ENCODE measurements at places on chromosomes 12 and 14.
A peak's percentile ranks its signal among the peaks of the same experiment; 100 is the strongest.

DNA sequence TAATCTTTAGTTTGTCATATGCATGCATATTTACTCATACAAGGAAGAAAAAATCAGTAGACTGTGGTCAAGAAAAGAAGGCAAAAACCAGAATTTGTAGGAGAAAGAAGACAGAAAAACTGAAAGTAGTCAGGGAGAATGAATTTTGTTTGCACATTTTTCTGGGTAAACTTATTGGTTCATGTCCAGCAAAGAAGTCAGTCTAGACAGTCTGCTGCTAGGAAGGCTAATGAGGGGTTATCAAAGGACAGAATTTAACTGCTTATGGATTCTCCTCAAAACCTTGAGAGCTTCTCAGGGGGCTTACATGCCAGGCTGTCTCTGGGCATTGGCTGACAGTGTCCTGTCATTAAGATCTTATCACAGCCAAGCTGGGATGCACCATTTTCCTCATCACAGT lies 293.9 kb downstream of the RPAP3 start:
- DNase-seq = no peak

- no peak for DNase-seq
These were observed 10.8 kb downstream of the ERH start for GRCh38 chr14:69387311-69387710.

DNA sequence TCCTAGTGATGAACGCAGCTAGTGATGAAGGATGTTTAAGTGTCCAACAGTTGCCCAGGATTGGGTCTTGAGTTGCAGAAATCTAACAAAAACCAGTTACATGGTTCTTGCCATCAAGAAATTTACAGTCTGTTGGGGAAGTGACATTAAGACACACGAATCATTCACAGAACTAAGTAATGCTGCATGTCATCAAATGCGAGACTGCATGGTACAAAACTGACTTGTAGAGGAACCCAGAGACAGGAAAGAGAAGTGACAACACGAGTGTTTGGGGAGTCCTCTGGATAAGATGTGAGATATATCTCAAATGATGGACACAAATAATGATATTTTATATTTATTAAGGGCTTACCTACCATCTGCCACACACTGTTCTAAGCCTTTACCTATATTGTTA lies 6.1 kb upstream of the SYNE3 start:
- DNase-seq = peak; percentile 36

DNA sequence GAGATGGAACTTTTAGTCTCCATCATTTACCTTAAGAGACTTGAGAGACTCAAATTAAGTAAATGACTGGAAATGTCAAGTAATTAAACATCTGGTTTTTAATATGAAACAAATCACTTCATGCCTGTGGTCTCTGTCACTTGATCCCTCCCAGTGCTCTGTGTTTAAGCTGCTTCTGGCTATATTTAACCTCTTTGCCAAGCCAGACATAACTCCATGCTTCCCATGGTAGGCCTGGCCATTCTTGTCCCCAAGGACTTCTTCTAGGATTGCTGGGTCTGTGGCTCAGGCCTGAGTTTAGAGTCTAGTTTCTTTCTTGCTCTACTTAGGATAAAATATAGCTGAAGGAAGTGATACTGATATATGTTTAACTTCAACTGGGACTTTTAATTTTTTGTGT lies 1013.6 kb downstream of the FLRT2 start:
- DNase-seq = no peak

DNA sequence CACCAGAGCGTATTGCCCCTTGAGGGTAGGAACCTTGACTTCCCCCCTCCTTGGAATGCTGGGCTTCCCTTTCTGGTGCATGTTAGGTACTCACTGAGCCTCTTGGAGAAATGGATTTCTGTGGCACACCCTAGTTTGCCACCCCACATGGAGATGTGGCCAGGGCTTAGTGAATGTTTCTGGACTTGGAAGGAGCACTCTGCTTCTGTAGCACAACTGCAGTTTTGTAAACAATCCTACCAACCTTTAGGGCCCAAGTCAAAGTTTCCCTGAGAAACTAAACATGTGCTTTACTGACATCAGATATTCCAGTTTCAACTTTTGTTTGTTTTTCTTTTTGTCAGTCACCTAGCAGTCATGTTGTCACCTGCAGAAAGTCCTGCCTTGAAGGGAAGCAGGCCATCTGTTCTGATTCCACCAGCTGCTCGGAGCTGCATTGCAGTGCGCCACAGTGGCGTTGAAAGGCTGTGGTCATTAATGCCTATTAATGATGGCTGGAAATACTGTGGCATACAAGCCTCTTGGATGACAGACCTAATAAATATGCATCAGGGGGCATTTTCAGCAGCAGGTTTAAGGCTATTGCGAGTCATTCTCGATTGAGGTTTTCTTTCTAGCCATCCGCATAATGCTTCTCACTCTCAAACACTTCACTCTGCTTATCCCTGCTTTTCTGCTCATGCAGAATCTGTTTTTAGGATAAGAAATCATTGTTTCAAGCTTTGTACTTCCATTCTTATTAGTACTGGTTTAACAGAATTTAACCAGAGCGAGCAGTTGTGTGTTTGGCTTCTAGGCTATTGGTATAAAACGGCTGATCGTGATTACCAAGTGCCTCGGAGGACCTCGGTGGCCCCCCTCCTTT lies 7.8 kb downstream of the PELI2 start:
- no peak for DNase-seq

DNA sequence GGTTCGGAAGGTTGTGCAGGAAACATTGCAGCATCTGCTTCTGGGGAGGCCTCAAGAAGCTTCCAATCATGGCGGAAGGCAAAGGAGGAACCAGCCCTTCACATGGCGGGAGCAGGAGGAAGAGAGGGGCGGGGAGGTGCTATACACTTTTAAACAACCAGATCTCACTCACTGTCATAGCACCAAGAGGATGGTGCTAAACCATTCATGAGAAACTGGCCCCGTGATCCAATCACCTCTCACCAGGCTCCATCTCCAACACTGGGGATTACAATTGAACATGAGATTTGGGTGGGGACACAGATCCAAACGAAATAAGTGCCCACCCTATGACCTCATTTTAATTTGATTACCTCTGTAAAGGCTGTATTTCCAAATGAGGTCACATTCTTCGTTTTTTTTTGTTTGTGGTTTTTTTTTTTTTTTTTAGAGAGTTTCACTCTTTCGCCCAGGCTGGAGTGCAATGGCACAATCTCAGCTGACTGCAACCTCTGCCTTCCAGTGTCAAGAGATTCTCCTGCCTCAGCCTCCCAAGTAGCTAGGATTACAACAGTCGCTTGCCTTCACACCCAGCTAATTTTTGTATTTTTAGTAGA lies 11.4 kb upstream of the ORAI1 start:
- DNase-seq = no peak

DNA sequence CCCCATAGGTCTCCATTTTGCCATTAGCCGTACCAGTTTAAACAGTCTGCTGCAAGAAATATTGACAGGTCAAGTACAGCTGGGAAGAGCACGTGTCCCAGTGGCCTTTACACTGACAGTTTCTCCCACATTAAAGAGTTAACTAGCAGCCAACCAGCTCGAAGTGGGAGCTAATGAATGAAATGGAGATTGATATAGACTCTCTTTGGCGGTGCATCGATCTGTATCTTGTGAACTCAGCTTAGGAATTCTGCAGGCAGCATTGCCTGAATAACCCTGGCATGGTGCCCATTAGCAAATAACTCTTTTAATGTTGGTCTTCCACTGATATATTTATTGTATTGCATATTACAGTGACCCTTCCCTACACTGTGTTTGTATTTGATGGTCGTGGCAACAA lies 319.4 kb downstream of the EGLN3 start:
- DNase-seq = no peak

DNA sequence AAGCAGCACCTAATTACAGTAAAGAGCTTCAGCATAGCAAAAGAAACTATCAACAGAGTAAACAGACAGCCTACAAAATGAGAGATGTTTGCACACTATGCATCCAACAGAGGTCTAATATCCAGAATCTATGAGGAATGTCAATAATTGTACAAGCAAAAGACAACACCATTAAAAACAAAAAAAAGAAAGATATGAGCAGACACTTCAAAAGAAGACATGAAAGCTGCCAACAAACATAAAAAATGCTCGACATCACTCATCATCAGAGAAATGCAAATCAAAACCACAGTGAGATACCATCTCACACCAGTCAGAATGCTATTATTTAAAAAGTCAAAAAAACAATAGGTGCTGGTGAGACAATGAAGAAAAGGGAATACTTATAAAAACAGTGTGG lies 273.1 kb downstream of the TMTC2 start:
- no peak for DNase-seq

DNA sequence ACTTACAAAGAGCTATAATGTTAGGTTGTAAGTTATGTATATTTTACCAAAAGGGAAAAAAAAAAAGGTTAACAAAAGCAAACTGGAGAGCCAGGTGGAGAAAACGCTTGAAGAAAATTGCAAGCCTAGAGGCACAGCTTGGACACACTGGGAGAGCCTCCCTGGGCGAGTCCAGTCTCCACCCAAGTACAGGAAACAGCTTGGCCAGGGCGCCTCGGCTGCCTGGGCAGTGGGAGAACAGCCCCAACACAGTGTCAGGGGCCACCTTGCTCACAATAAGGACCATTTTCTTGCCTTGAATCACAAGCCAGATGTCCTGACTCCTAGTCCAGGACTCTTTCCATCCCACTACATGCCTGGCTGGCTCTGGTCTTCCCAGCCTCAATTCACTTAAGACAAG lies 33.3 kb downstream of the TTC7B start:
- DNase-seq = no peak

DNA sequence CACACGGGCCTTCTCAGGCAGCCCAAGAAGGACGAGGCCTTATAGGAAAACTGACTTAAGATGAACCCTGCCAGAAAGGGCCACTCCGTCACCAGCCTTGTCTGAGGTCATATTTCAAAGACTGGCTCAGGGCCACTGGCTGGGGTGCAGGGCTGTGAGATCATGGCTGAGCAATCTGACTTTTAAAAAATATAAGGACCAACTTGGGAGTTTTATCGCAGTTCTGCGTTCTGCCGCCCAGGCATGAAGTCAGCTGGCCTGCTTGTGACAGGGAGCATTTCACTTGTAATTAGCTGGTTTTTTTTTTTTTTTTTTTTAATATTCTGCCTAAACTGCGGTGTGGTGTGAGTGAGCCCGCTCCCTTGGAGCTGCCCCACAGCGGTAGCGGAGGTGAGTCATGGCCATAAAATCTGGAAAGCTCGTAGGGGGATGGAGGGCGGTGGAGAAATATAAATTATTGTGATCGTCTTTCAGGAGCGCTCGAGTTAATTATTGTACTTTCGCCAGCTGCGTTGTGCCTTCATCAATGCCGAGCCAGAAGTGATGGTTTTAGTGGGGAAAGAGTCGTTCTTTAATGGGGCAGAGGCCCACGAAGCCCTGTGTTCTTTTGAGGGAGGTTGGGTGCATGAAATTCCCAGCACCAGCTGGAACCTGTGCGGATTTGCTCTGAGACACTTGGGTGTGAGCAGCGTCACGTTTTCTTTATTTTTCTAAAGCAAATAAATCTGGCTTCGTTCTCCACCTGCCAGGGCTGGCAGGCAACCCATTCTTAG lies 231.9 kb downstream of the C12orf75 start:
- DNase-seq = no peak

DNA sequence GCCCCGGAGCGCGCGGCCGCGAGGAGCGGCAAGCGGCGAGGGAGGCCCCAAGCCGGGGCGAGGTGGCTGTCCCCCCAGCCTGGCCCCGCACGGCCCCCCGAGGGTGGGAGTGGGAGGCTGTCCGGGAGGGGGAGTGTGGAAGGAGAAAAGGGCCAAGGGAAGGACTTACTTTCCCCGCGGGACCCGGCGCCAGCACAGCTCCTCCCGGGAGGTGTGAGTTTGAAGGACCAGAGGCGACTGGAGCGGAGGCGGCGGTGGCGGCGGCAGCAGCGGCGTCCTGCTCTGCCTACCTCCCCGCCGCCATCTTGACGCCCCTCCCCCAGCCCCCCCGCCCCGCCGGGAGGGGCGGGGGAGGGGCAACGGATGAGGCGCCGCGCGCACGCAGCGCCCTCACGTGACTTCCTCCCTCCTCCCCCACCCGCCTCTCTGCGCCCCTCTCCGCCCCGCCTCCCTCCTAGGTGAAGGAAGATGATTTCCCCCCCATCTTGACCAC lies at the start of gene SBNO1:
SBNO1 (minus strand) TSS at position 316 of the 493 bp plus-strand sequence. CDS start 14,406 bp downstream, outside the sequence.
- peak; percentile 93 for DNase-seq

GRCh38 chr12:24078318-24078765 lies 128.9 kb upstream of the SOX5 start:
- DNase-seq = no peak

DNA sequence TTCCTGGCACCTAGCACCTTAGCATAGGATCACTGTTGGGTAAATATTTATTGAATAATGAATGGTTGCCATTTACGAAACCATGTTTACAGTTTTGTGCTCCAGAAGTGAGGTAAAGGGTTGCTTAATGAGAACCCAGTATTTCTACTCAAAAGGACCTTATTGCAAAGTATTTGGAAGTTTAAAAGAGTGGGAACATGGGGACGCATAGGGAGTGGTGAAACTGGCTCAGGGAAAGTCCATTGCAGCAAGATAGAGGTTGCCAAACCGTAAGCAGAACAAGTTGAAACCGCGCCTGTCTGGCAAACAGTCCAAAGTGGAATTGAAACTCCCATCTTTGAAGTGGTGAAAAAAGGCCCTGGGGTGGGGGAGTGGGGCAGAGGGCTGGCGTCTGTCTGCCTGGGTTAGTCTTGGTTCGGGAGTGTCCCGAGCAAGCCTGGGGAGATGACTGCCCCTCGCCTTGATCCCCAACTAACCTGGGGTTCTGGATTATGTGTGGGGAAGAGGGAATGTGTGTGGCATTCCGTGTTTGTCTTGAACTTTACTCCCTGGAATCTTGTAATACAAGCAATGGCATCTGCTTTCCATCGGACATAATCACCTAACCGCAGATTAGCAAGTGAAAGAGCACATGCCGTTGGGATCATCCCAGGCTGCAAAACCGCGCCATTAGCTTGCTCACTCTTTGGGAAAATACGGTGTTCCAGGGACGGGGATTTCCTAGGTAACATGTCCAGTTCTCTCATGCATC lies 7.2 kb downstream of the ALDH2 start:
- DNase-seq = no peak

DNA sequence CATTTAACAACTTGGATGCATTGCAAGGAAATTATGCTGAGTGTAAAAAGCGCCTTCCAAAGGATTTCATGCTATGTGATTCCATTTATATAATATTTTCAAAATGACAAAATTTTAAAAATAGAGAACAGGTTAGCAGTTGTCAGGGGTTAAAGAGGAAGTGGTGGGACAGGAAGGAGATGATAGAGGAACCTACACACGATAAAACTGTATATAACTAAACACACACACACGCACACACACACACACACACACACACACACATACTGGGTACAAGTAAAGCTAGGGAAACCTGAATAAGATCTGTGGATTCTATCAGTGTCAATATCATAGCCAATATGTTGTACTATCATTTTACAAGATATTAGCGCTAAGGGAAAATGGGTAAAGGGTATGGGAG lies 17.2 kb downstream of the TTC9 start:
- DNase-seq = peak; percentile 53

- no peak for DNase-seq
These were observed 136.4 kb downstream of the SLC35F4 start for GRCh38 chr14:57729208-57730187.

Data from activated CD8-positive, alpha-beta memory T cell treated with anti-CD3 and anti-CD28 coated beads, Interleukin-2, amount 10 ng/mL, durations not matched to agents 7 days and 5 days (primary cell).